ENCODE measurements at places on chromosomes 3 and 15.

GRCh38 chr15:90449206-90449735 is 61.2 kb downstream of the IQGAP1 start:
- DNase-seq: no peak

DNA sequence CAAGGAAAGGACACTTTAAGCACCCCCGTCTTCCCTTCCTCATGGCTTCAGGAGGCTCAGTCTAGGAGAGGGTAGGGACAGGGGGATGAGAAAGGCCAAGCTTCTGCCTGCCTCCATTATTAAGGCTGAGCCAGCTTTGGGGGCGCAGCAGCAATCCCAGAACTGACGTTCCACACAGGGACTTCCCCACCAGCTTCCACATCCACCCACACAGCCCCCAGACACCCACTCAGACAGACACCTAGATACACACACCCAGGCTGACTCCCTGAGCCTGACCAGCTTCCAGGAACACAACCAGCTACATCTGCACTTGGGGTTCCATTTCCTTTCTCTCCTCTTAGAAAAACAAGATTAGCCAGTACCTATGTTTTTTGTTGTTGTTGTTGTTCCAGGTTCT is 4.7 kb downstream of the HCN4 start:
- no peak for DNase-seq

DNA sequence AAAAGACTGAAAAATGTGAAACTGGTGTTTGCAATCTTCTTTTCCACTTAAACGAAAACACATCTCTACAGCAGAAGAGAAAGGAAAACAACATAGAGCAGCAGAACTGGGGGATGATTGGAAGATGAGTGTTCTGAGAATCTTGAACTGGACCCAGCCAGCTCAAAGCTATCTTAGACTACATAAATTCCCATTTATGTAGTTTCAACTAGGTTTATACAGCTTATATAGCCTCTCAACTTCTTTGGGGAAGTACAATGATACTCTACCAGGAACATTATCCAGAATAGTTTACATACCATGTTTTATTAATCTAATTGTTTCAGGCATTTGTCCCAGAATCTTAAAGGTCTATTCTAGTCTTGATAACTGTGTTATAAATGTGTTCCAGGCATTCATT is 658.2 kb upstream of the LMCD1 start:
- no peak for DNase-seq

- no peak for DNase-seq
Observed at GRCh38 chr3:167304077-167304476, 76.0 kb downstream of the ZBBX start.

- DNase-seq: no peak
Observed at GRCh38 chr3:107309312-107309711, 67.9 kb upstream of the CCDC54 start.

DNA sequence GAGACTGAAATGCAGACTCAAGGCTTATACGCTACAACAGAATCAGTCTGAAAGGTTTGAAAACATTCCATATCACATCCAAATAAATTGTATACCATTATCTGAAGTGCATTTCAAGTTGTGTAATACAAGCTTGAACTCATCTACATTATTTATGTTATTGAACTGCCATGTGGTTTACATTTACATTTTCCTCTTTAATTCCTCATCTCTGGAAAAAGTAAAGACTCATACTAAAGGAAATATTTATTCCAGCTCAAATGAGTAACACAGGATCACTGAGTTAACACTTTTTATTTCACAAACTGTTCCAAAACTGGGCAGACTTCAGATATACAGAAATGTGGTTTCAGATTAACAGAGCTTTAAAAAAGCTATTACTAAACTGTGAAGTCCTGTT is 282.5 kb downstream of the ULK4 start:
- DNase-seq: no peak

DNA sequence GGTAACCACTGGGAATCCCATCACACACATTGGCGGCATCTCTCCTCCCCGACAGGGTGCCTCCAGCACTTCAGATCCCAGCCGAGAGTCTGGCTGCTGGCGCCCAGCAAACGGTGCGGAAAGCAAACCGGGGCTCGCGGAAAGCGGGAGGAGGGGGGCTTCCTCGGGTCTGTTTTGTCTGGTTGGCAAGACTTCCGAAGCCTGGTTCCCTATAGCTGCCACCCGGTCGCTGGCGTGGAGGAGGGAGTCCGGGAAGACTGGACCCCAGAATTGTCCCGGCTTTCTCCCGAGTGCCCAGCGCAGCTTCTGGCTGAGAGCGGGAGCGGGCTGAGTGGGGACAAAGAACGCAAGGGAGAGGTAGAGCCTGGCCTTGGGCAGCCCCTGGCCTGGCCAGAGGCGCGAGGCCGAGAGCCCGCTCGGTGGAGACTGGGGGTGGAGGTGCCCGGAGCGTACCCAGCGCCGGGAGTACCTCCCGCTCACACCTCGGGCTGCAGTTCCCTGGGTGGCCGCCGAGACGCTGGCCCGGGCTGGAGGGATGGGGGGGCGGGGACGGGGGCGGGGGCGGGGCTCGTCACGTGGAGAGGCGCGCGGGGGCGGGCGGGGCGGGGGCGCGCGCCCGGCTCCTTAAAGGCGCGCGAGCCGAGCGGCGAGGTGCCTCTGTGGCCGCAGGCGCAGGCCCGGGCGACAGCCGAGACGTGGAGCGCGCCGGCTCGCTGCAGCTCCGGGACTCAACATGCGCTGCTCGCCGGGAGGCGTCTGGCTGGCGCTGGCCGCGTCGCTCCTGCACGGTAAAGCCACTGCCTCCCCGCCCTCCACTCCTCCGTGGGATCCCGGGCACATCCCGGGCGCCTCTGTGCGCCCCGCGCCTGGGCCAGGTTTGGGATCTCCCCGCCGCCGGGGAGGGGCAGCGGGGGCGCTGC is at the start of gene CHRNA7:
Gene CHRNA7, plus strand, starts transcription at position 654 of the 920 bp plus-strand sequence. Its CDS starts 80 bp downstream, at position 734.
- peak; percentile 18 for DNase-seq

GRCh38 chr3:193732391-193732790 is 139.4 kb downstream of the OPA1 start:
- DNase-seq: no peak

- no peak for DNase-seq
Observed at GRCh38 chr3:16668776-16669545, 63.7 kb upstream of the DAZL start.

DNA sequence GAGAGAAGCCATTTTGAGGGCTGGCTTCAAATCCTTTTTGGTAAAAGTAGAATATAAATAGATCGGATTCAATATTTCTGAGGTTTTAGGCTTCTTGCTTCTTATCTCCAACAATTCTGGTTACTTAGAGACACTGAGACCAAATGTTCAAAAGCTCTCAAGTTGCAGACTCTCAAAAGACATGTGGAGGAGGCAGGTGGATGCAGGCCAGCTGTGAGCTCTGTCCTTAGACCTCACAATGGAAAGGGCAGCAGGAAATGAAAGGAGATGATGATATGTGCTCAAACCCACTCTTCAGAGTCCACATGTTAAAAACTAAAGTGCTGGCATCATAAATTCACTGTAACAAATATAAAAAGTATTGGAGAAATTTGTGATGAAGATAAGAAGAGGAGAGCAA is 424.9 kb upstream of the ALCAM start:
- no peak for DNase-seq

- DNase-seq: peak; percentile 39
Observed at GRCh38 chr15:57079446-57079845, 161.0 kb downstream of the TCF12 start.

- no peak for DNase-seq
Observed at GRCh38 chr15:32718821-32719716, 1.3 kb downstream of the GREM1 start.

DNA sequence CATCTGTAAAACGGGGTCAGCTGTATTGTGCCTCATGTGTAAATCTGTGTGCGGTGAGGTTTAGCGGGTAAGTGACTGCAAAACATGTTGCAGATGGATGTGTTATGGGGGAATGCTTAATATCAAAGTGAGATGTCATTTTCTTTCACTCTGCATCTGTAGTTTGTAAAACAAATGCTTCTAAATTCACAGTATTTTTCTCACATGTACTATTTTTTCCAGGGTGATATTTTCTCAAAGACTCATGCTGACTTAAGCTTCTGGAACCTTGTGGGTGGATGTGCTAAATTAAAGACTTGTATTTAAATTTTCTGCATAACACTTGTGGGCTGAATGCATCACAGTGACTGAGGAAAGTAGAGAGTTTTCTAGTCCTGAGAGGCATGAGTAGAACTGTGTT is 115.2 kb upstream of the TP63 start:
- no peak for DNase-seq

DNA sequence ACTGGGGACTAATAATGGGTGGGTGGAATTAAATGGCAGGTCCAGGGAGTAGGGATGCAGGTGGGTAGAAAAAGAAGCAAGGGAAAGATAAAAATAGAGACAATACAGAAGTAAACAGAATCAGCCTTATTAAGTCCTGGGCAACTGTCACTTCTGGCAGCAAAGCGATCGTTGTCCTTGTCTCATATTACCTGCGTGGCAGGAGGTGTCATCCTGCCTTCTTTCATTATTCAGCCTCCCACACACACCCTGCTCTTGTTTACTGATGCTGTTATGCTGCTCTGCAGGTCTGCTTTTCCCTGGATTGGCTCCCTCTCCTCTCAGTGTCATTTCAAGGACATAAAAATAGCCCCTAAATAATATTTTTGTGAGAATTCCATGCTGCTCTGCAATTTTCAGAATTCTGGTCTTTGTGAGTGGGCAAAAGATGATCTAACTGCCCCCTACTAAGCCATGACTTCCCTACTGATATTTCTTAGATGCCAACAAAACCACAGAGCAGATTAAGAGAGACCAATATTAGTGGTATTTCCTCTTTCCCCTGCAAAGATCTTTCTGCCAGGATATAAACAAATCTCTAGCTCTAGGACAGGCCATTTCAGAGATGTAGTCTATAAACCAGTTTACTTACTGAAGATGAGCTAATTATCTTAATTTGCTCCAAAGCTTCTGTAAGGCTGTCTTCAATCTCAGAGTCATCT is 8.5 kb downstream of the VEPH1 start:
- DNase-seq: no peak

DNA sequence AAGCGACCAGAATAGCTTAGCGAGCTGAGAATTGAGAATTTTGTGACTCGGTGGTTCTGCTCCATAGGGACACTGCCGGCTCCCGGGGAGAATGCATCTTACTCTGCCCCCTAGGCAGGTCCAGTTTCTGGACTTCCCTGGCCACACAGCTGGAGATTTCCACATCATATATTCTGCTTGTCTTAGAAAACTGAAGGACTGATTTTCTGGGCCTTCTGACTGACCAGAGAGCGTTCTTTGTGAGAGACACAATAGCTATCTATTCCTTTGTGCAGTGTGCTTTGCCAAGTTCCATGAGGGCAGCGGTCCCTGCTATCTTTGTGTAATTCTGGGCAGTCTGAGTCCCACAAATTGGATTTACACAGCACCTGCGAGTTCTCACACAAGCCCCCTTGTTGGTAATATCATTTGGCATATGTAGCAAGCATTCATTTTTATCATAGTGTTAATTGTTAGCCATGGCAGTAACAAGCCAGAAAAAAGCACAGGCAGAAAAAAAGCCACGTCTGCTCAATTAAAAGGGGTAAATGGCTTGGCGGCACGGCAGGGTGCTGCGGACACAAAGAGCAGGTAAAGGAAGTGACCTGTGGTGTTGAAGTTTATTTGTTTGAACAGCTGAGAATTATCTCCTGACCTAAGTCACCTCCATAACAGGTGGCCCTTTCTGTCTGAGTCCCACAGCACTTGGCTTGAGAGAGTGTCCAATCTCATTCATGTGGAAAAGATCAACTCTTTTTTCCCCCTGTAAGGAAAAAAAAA is 688.7 kb downstream of the TUSC7 start:
- DNase-seq: no peak

DNA sequence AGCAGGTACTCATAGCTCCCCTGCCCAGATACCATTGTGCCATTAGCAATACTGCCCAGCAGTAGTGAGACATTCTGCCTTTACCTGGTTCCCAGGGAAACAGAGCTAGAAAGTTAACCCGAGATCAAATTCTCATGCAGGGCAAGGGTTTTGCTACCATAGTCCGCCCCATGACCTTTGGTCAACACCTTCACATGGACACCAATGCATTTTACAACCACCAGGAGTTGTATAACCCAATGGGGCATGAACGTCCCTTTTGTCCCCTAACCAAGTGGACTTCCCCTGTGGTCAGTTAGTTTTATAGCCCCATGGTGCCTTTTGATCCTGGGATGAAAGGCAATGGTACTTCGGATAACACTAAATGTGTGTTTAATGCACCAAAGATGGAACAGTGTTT is 151.7 kb upstream of the IQSEC1 start:
- no peak for DNase-seq

DNA sequence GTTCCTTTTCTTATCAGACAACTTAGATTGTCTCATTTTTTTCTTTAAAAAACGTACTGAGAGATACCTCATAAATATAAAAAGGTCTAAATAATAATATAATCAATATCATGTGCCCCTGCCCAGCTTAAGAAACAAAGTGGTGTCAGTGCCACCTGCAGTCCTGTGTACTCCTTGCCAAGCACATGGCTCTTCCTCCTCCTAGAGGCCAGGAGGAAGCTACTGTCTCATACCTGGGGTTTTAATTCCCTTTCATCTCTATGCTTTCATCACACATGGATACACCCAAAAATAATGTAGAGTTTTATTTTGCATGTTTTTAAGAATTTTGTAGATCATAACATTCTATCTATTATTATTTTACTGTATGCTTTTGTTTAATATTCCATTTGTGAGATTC is 98.6 kb upstream of the C15orf61 start:
- DNase-seq: no peak

GRCh38 chr3:171832989-171833388 is 10.2 kb upstream of the TMEM212 start:
- no peak for DNase-seq

GRCh38 chr3:141110322-141110721 is 59.2 kb downstream of the SPSB4 start:
- no peak for DNase-seq

DNA sequence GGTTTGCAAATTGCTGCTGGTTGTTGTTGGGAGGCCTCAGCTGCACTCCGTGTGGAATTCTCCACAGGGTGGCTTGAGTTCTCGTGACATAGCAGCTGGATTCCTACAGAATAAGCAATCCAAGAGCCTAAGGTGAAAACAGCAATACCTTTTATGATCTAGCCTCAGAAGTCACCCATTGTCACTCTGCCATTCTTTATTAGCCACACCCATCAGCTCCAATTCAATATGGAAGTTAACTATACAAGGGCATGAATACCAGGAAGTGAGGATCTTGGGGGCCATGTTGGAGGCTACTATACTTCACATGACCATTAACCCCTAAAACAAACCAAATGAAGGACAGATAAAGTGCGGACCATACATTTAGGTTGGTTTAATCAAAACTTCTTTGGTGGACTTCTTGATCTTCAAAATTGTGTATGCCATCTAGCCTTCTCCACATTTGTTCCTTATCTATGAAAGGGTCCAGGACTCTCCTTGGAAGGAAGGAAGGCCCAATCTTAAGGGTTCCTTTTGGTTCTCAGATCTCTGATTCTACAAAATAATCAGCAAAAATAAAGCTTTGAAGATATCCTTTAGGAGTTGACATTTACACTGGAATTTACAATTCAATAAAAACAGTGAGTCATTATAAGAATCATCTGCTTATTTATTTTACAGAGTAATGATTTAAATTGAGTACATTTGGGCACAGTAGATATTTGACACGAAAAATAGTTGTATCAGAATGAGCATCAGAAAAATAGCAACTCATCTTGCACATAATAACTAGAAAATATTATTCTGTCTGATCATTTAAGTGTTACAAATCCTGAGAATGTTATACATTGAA is 21.5 kb downstream of the CIAO2A start:
- DNase-seq: no peak

- DNase-seq: no peak
Observed at GRCh38 chr3:159877924-159878323, 110.7 kb upstream of the IL12A start.

All from AML-193 (cell line).